COR-L47 (cell line): ENCODE measurements at places on chromosomes 12 and 14.

GRCh38 chr14:72545411-72546311 is 348.2 kb downstream of the DPF3 start:
- DNase-seq, result no peak

- no peak for DNase-seq
Observed at GRCh38 chr12:115037830-115038229, 353.9 kb upstream of the TBX3 start.

DNA sequence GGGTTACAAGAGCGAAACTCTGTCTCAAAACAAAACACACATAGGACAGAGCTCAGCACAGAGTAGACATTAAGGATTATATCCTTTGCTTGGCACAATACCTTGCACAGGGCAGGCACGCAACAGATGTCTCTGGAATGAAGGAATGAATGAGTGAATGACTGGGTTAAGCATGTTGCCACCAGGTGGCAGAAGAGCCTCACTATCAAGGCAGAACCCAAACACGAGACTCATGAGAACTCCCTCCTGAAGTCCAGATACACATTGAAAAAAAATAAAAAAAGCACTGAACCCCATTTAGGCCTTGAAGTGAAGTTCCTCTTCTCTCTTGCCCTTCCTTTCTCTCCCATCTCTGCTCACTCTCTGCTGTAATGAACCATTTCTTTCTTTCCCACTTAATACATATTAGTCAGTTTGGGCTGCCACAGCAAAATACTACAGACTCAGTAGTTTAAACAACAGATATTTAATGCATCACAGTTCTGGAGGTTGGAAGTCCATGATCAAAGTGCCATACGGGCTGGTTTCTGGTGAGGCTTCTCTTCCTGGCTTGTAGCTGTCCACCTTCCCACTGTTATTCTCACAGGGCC is 26.6 kb upstream of the LTA4H start:
- peak; percentile 51 for DNase-seq

DNA sequence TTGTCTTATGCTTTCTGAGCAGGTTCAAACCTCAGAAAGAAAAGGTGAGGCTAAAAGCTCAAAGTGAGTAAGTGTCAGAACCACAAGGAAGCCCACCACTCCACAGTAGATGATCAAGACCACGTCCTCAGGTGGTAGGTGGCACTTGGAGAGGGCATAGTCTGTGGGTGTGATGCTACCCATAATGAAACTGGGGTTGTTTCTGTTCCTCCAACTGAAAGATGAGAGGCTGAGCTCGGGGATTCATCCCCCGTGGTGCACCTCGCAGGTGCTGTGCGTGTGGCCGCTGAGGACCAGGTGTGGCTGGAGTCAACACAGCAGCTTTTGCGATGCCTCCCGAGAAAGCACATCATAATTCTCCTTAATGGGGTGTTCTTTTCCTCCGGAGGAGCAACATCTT is 285.7 kb downstream of the TTC8 start:
- DNase-seq, result no peak

DNA sequence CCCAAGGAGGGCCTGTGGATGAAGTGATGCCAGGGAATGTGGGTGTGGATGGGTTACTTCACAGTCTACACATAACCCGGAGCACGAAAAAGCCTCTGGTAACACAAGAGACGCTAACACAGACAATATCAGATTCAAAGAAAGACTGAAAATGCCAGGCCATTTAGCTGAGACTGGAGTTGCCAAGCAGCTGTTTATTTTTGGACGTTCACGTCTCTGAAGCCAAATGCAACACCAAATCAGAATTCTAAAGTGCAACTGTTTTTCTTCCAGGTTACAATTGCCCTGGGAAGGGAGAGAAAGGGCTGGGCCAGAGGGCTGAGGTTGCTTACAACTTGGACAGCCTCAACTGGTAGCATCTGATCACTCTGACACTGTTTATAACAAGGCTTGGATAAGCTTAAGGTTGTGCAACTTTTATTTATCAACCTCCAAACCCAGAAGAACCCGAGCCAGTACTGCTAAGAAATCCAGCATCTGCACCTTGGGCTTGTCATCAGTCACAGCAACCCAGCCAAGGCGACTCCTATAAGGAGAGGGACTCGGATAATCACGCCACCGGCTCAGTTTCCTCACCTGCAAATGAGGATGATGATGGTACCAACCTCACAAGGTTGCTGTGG is 24.8 kb downstream of the NUAK1 start:
- DNase-seq, result no peak

DNA sequence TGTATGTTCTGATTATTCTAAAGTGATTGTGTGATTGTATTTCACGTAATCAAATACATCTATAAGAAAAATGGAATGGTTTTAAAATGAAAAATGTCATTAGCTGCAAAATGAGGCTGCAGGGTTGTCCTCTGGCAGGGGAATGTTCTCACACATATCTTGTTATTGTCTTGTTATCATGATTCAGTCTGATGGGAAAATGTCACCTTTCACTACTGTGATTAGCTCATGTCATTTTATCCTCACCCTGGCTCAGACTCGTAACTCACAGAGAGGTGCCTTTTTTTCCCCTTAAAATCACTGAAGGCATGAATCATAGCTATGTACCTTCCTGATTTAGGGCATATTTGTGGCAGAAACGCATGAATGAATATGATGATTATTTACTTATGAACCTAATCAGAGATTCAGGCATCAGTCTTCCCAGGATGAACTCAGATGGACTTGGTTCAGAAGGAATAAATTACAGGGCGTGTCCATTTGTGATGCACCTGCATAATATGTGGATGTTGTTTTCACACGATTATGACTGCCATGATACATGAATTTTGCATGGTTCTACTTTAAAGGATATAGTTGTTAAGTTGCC is 1339.2 kb downstream of the AACS start:
- DNase-seq, result no peak

DNA sequence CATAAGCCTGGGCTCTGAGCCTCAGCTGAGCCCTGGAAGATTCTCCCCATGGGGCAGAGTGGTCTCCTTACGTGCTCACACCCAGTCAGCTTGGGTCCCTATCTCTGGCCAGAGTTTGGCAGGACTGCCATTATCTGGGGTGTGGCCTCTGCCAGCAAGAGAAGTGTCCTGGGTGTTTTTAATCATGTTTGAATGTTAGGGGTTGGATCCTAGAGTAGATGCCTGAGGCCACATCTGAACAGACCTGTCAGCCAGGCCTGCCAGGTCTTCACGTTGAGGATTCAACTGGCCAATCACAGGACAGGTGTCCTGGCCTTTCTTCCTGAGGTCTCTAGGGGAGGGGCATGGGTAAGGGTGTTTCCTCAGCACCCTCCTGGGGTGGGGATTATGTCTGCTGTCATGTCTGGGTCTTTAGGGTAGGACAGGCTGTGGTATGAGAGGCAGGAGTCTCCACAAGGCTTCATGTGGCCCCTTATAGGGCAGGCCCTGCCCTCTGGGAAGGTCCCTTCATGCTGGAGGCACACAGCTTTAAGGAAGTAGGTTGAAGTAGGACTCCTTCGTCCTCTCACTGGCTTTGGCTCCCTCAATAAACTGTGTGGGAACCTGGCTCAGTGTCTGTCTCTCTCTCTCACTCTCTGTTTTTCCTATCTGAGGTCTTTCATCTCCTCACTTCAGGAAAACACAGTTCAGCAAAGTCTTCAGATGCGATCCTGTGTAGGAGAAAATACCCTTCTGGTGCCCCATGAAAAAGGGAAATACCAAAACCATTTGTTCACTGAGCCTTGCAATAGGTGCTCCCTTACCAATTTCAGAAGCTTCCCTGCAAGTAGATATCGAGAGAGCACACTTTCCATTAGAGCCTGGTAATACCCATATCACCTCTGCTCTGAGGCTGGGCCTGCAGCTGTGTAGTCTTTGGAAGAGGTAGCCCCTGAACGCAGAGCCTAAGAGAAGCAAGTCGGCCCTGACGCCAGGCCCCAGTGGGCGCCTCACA is 6.7 kb upstream of the FITM1 start:
- no peak for DNase-seq

DNA sequence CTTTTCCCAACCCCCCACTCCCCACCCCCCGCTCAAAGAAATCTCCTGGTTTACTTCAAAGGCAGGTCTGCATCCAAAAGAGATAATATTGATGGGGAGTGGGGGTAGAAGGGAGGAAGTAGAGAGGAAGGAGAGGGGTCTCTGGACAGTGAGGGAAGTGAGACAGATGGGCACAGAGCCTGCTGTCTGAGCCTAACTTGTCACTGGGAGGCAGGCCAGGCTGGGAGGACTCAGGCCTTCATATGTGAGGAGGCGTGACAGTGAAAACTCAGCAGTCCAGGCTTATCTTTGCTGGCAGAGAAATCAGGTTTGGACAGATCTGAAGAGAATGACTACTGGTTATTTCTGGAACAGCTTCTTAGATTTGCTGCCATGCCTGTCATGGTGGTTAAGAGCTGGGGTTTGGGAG is 192.3 kb downstream of the NUAK1 start:
- DNase-seq, result no peak

DNA sequence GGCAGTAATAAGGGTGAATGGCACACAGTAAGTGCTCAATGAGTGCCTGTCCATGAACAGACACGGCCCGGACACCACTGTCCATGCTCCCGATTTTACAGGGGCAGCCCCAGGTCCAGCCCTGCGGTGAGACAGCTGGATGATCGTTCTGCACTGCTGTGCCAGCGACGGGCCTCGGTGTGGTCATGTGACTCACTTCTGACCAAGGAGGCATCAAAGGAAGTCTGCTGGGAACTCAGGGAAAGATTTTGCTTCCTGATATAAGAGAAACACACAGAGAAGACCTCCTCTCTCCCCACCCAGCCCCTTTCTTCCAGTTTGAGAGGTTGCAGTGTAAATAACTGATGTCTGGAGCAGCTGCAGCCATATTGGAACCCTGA is 126.6 kb downstream of the SCARB1 start:
- DNase-seq, result no peak

GRCh38 chr14:95092723-95093122 is 64.6 kb downstream of the DICER1 start:
- no peak for DNase-seq

- no peak for DNase-seq
Observed at GRCh38 chr12:83769151-83769550, 1082.4 kb downstream of the TMTC2 start.

DNA sequence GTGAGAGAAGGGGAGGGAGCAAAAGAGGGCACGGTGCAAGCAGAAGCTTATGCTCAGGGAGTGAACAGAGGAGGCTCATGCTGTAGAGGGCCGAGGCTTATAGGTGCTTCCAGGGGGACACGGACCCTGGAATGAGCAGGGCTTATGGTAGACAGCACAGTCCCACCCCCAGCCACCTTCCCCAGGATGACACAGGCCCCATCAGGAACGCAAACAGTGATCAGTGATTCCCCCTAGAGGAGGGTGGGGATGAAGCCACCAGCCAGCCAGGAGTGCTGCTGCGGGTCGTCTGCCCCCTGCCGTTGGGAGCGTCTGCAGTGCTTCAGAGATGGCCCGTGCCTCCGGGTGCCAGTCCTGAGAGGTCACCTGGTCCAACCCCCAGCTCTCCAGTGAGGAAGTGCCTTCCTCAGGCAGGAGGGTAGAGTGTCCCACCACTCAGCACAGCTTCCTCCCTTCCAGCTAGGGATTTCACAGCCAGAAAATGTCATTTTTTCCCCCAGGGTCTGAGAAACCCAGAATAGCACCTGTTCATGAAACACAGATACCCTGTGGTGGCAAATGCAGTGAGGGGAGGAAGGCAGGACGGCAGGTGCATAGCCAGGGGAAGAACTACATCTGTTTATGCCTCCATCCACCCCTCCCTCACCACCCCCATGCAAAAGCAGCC is 60.7 kb downstream of the SLC6A12 start:
- peak; percentile 50 for DNase-seq
